ENCODE measurements at places on chromosomes 6 and 20.
A peak's percentile ranks its signal among the peaks of the same experiment; 100 is the strongest.

- no peak for DNase-seq
These were observed 443.9 kb downstream of the CDKAL1 start for GRCh38 chr6:20978151-20978614.

GRCh38 chr6:109019911-109020310 is 74.7 kb downstream of the SESN1 start:
- DNase-seq, result no peak

GRCh38 chr20:18879262-18879661 is 65.7 kb downstream of the SCP2D1 start:
- DNase-seq, result peak; percentile 46

DNA sequence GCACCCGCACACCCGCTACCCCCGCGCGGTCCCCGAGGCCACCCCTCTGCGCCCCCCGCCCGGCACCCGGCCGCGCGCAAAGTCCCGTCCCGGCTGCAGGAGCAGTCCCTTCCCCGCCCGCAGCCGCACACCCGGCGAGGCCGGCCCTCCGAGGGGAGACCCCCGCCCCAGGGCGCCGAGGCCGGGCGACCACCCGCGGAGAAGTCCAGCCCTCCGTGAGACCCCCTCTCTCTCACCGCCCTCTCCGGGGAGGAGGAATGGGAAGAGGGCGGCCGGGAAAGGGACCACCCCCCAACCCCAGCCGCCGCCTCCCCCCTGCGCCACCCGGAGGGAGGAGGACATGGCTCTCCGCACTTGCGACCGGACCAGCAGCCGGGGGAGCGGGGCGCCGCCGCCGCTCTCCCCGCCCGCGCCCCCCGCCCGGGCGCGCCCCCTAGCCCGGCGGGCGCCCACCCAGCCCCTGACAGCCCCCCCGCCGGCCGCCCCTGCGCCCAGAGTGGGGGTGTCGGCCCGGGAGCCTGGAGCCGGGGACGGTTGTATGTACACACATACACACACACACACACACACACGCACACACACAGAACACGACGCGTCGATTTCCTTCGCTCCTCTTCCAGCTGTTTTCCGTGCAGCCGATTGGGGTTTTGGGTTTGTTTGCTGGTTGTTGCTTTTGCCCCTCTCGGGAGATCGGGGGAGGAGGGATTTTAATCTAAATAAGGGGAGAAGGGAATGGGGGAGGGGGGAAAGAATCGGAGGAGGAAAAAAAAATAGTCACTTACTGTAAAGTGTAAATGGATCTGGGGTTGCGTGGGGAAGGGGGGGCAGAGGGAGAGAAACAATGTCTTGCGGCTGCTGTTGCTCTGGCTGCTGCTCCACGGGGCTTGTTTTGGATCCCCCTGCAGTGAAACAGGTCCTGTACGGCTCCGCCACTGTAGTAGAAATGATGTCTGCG is at the start of gene ATXN1:
Gene ATXN1 (minus strand): TSS at position 945 of the 955 bp plus-strand sequence.
- peak; percentile 46 for DNase-seq

DNA sequence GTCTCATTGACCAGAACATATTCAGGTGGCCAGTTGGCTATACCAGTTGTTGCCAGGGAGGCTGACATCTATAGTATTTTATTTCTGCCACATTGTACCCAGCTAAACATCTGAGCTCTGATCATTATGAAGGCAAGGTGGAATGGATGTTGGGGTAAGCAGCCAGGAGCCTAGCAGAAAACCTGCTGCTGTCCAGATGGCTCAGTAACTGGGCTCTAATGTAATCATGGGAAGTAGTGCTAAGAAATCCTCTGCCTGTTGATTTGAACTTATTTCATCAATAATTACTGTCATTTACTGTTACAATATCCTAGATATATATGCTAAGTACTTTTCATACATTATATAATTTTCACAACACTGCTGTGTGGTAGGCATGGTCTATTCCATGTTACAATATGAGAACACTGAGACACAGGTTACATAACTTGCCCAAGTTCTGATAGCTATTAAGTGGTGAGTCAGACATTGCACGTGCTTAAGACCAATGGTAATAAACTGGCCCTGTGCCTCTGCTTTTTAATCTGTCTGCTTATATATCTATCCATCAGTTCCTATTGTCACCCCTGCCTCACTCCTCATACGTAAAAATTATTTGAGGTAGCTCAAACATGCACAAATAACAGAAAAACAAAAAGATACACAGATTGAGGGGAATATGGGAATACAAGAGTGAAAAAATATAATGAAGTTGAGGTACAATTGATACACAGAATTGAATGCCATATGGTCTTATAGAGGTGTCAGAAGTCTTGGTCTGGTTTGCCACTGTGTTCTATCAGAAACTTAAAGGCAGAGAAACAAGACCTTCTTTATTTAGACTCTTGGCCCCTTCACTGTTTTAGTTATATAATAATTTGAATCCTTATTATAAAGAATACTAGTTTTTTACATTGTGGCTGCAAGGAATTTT is 25.2 kb downstream of the TBPL1 start:
- DNase-seq, result peak; percentile 28

- DNase-seq, result no peak
These were observed 87.6 kb upstream of the MC3R start for GRCh38 chr20:56160956-56161355.

GRCh38 chr6:117508450-117508971 is 26.0 kb downstream of the DCBLD1 start:
- DNase-seq, result no peak

DNA sequence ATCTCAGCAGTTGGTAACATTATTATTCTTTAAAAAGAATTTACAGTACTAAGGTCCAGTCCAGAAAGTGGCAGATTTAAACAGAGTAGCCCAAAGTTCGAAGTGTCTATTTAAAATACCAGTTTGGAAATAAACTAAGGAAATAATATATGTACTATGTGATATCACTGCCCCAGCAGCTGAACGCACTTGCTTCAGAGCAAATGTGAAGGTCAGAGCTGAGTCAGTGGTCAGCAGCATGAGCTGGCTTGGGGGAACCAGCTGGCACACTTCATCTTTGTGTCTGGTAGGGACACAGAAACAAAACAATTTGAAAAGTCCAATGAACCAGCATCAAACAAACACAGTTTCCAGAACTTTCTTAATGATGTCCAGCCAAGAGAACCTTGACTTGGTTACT is 15.4 kb downstream of the TMEM14B start:
- no peak for DNase-seq

DNA sequence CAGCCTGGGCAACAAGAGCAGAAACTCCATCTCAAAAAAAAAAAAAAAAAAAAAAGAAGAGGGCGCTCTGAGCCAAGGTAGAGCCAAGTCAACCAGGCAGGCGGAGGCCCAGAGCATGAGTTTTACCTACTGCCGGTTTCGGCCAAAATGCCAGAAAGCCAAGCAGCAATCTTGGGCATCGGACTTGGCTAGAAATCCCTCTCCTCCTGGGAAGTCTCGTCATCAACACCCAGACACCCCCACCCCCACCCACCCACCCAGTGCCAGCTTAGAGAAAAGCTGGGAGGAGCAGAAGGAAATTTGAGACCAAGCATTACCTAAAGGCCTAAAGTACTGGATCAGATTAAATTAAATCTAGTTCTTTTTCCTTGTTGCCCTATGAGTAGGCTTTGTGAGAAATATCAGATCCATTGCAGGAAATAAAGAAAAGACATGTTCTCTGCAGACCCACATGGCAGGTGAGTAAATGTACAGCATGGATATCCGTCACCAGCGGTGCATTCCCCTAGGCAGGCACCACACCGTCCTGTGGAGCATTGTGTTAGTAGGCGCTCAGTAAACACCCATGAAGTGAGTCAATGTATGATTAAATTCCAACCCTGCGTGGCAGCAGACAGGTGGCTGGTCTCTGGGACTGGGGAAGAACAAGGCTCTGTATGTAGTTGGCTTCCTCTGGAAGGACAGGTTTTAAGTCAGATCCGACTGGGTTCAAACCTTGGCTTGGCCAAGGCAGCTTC is 21.0 kb downstream of the RIPOR3 start:
- peak; percentile 47 for DNase-seq

- DNase-seq, result peak; percentile 36
These were observed 1.2 kb upstream of the NTSR1 start for GRCh38 chr20:62707276-62707920.

DNA sequence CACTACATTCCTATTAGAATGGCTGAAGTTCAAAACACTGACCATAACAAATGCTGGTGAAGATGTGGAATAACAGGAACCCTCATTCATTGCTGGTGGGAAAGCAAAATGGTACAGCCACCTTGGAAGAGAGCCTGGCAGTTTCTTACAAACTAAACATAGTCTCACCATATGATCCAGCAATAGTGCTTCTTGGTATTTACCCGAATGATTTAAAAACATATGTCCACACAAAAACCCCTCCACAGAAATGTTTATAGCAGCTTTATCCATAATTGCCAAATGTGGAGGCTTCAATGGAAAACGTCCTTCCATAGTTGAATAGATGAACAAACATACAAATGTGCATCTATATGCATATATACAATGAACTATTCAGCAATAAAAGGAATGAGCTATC is 330.8 kb downstream of the BTBD3 start:
- no peak for DNase-seq

- DNase-seq, result peak; percentile 44
These were observed 9.3 kb downstream of the TRAPPC3L start for GRCh38 chr6:116536216-116536621.

- no peak for DNase-seq
These were observed 5.6 kb upstream of the FAM50B start for GRCh38 chr6:3843379-3844096.

- no peak for DNase-seq
These were observed 268.8 kb downstream of the GRIK2 start for GRCh38 chr6:101662111-101662897.

- no peak for DNase-seq
These were observed 6.6 kb downstream of the HTR1E start for GRCh38 chr6:86943819-86944407.

DNA sequence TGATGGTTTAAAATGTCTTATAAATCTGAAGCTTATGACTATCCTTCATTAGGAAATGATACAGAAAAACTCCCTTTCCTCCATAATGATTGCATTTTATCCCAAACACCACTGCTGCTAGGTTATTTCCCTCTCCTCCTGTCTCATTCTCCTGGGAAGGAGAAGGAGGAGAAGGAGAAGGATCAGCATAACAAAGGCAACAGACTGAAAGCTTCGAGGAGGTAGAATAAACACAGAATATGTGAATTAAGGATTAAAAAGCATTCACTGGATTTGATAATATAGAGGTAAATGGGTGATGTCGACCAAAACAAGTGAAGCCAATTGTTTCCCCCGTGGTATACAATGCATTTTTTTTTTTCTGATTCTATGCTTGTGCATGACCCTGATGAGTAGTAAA is 82.0 kb downstream of the WASF1 start:
- DNase-seq, result no peak

DNA sequence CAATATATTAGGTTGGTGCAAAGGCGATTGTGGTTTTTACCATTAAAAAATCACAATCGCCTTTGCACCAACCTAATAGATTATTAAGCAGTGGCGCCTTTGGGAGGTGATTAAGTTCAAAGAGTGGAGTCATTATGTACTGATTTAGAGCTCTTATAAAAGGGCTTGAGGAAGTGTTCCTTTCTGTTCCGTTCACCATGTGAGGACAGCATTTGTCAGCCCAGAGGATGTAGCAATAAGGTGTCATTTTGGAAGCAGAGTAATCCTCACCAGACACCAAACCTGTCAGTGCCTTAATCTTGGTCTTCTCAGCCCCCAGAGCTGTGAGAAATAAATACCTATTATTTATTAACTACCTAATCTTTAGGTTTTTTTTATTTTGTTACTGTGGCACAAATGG is 542.1 kb upstream of the MAN1A1 start:
- no peak for DNase-seq

GRCh38 chr6:33696548-33697518 is 14.7 kb downstream of the UQCC2 start:
- no peak for DNase-seq

GRCh38 chr6:148082696-148083095 is 259.9 kb upstream of the SASH1 start:
- no peak for DNase-seq

DNA sequence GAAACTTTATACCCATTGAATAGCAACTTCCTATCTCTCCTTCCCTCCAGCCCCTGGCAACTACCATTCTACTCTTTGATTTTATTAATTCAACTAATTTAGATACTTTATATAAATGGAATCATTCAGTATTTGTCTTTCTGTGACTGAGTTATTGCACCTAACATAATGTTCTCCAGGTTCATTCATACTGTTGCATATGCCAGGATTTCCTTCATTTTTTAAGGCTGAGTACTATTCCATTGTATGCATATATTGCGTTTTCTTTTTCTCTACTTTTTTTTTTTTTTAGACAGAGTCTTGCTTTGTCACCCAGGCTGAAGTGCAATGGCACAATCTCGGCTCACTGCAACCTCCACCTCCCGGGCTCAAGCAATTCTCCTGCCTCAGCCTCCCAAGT is 49.5 kb upstream of the BEND6 start:
- DNase-seq, result no peak

DNA sequence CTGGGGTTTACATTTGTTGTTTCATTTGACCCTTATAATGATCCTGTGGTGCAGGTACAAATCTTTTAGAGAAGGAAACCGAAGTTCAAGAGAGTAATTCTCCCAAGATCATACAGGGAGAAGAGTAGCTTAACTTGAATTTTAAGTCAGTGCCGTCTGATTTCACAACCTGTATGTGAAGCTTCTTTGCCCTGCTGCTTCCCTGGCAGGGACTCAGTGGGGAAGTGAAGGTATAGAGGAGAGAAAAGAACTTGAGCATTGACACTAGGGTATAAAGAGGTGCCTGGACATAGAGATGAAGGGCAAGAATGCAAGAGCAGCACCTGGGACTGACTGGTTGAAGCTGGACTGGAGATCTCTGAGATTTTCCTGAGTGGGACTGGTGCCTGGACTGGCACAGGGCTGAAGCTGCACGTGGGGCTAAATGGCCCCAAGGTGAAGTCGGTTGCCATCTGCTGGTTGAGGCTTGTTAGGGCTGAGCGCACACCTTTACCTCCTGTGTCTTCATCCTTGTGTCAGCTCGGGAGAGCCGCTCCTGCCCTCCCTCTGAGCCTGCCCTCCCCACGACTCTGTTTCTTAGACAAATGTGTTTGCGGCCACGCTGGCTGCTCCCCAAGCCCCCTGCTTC is 41.8 kb downstream of the FARS2 start:
- DNase-seq, result peak; percentile 35

- DNase-seq, result no peak
These were observed 72.4 kb upstream of the XRN2 start for GRCh38 chr20:21230686-21231085.

- DNase-seq, result no peak
These were observed 16.7 kb downstream of the PLAGL2 start for GRCh38 chr20:32190616-32191415.

DNA sequence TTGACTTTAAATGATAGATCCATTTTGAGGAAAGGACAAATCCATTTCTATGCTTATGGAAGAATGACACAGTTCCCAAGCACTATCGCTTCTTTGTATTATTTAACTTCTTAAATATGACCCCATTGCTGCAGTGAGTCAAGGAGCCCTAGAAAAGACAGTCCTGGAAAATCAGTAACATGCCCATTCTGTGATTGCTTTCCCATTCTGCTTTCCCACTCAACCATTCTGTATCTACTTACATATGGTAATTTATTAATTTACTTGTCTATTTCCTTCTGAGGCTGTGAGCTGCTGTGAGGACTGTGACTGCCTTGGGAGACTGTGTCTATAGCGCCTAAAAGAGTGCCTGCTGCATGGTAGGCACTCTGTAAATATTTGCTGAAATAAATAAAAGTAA is 85.4 kb upstream of the TMEM30A start:
- no peak for DNase-seq

All from SW480 (cell line).